ENCODE measurements at places on chromosomes 5 and 9. TPM values are rescaled to one million over a fixed set of nuclear protein-coding genes. Genes with fewer than 3 reads are reported as not detected.

DNA sequence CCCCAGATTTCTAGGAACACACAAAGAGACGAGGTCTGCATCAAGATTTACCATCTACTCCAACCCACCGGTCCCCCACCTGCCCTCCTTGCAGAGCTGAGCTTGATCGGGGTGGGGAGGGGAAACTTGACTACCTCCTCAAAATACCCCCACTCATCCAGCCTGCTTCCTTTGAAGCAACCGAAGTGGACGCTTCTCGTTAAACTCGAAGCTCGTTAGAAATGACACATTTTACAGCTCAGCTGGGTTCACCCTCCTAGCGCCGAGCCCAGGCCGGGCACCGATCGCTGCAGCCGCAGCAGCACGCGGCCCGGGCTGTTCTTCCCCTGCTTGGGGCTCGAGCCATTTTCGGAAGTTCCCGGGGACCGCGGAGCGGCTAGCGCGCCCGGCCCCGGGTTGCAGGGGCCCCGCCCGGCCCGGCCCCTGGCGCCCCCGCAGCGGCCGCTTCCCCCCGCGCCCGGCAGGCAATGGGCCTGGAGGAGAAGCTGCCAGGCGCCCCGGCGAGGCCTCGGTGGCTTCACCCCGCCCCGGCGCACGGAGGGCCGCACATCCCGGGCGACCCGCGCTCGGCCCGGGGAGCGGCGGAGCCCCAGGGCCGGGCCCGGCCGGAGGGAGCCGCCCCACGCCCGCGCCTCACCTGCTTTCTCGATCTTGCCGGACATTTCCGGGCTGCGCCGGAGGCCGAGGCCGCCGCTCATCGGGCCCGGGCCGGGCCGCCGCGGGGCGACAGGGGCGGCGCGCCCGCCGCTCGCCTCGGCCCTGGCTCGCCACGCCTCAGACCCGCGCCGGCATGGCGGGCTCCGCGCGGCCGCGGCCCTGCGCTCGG lies 530 bp downstream of the RAPGEF1 start:
- no peak for DNase-seq

DNA sequence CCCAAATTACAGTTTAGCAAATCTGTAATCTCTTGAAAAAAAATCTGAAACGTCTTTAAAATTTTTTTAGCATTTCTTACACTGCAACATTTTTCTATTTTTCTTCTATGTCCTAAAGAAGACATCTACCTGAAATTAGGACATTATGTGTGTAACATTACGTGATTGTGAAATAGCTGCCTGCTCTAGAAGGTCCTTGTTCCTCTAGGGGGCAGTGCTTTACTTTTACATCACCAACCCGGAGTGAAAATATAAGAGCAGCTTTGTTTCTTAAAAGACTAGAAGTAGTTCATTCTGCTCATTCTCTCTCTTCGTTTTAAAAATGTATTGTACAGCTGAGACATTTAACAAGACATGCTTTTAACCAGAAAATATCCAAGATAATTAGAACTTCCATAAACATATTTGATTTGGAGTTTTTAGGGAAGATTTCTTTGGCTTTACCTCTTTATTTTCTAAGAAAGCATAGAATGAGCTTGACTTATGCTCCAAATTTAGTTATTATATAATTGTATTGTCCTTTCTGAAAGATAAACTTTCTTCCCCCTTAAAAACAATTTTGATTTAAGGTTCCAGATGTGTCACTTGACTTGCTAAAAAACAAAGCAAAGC lies 48.1 kb upstream of the RIOK2 start:
- peak; percentile 73 for DNase-seq

LCN15 gene
- polyA plus RNA-seq, result 0.07 TPM

ADCY2 gene
- 11.0 TPM for polyA plus RNA-seq

GRCh38 chr9:89543621-89544278 lies 45.8 kb upstream of the SEMA4D start:
- DNase-seq, result no peak

RBM27 gene
- 21.2 TPM for polyA plus RNA-seq

DNA sequence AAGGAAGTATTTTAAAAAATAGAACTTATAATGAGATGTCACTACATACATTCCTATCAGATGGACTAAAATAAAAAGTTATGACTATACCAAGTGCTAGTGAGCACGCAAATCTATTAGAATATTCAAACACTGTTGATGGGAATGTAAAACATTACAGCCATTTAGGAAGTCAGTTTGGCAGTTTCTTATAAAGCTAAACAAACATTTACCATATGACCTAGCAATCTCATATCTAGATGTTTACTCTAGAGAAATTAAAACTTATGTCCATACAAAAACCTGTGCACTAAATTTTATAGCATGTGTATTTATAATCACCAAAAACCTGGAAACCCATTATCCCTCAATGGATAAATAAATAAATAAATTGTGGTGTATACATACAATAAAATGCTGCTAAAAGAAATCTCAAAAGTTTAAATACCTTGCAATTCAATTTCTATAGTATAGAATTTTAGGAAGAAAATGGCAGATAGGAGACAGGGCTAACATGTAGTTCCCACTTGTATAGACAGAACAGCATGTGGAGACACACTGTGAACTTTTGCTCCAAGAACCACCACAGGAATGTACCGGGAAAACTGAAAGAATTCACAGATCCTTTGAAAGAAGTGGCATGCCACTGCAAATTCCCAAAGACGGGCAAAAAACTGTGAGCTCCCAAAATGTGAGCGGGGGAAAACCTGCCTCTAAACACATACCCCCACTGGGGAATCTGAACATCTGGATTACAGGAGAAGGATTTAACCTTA lies 174.6 kb upstream of the SPEF2 start:
- DNase-seq, result no peak

DNA sequence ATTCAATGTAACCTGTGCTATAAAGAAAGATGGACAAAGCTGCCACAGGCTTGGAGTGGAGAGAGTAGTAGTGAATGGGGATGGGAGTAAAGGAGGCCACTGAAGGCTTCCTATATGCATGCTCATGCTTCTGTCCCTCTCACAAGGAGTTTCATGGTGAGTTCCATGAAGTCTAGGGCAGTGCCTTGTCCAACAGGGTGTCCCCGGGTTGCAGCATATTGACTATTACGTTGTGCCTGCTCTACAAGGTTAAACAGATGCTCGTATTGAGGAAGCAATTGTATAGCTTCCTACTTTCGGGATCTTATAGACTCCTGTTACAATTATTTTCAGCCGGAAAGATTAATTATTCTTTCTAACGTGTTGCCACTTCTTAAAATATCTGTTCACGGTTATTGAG lies 129.1 kb upstream of the PIK3R1 start:
- no peak for DNase-seq

GRCh38 chr5:175814691-175815090 lies 56.7 kb upstream of the CPLX2 start:
- DNase-seq, result peak; percentile 61

- peak; percentile 55 for DNase-seq
Measured at GRCh38 chr9:17328331-17328730, 193.5 kb downstream of the CNTLN start.

- no peak for DNase-seq
Measured at GRCh38 chr5:167708449-167708848, 583.0 kb upstream of the WWC1 start.

DNA sequence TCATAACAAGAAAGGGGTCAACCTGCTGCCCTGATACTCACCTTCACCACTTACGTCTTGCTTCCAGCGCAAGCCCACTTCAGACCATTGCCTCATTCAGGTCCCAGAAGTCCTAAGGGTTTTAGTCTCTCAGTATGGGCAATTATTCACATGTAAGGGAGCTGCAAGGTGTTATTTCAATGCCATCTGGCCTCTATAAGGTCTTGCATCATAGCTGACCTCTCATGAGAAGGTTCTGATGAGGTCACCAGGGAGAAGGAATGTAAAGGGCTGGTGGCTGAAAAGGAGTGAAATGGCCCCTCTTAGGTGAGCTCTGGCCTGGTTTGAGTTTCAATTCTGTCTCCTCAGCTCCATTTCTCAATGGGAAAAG lies 1.5 kb upstream of the MARCHF3 start:
- no peak for DNase-seq

DNA sequence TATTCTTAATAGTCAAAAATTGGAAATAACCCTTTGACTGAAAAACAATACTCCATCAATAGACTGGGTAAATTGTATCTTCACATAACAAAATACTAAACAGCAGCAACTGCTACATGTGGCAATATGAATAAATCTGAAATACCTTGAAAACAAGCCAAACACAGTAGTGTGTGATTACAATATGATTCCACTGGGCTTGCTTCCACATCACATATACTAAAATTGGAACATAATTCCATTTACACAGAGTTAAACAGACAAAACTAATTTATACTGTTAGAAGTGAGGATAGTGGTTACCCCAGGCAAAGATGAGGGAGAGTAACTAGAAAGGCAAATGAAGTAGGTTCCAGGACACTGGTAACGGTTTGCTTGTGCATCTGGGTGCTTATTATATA lies 20.4 kb downstream of the FNIP1 start:
- DNase-seq, result peak; percentile 51

- no peak for DNase-seq
Measured at GRCh38 chr5:77645158-77645994, 6.9 kb upstream of the OTP start.

- DNase-seq, result peak; percentile 73
Measured at GRCh38 chr5:149434162-149435014, 55.3 kb upstream of the IL17B start.

TRMO gene
- polyA plus RNA-seq, result 14.6 TPM

ECM2 gene
- polyA plus RNA-seq, result 35.4 TPM

DNA sequence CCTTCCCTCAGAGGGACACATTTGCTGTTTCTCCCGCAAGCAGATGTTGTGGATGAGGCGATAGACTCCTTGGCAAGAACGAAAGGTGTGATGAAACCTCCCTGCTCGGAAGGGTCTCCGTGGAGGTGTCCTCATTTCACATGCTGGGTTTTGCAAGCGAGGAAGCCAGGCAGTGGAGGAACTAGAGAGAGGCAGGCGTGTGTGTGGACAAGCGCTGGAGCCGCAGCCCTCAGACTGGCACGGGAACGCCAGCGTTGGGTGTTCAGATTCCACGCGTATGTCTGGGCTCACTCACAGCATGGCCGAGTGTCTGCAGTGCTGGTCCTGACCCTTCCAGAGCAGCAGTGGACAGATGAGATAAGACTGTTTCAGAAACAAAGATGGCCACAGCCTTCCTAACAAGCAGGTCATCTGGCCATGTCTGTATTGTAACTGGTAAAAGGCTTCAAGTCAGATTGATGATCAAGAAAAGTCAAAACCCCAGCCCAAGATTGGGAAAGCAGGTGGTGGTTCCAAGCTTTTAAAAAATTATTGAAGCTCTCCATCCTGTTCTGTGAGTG lies 35.0 kb upstream of the NCS1 start:
- DNase-seq, result no peak

GRCh38 chr9:17319864-17320263 lies 185.0 kb downstream of the CNTLN start:
- DNase-seq, result no peak

GRCh38 chr9:111386386-111386785 lies 56.4 kb upstream of the OR2K2 start:
- no peak for DNase-seq

ZNF883 gene
- polyA plus RNA-seq, result 4.8 TPM

GRCh38 chr5:78589923-78590322 lies 58.6 kb downstream of the LHFPL2 start:
- no peak for DNase-seq

HAVCR2 gene
- 2.9 TPM for polyA plus RNA-seq

GRCh38 chr5:138699482-138699881 lies 53.7 kb upstream of the CTNNA1 start:
- DNase-seq, result no peak

HSPB3 gene
- polyA plus RNA-seq, result 6.7 TPM

DNA sequence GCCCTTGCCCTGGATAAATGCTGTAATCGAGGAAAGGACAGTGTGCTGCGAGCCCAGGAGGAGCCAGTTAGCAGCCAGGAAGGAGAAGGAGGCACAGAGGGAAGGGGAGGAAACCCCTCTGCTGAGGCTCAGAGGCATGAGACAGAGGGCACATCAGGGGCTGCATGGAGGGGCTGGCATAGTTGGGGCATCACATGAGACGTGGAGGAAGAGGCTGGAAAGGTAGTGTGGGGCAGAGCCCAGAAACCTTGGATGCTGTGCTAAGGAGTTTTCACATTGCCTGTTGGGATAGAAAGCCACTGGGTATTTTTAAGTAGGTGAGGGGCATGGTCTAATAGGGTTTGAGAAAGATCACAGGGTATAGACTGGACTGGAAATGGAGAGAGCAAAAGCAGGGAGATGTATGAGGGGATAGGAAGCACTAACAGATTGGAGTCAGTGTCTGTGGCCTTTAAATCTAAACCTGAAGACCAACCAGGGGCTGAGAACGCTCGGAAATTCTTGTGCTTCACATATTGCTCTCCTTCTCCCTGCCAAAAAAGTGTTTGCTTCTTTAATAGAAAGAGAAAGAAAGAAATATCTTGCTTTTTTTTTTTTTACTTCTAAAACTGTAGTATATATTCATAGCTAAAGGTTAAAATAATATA lies 33.0 kb upstream of the ANGPTL2 start:
- DNase-seq, result no peak

DNA sequence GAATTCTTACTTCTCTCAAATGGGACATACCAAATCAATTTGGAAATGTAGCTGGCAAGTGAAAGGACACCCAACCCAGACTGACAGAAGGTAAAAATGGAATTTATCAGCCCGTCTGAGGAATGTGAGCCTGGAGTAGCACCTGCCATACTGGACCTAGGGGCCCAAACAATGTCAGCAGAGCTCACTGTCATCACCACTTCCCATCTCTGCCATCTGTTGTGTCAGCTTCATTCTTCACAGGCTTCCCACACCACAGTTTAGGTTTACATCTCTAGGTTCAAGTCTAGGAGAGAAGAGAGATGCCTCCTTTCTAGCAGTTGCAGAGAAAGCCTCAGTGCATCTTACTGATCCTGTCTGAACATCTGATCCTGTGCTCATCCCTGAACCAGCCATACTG lies 222.4 kb downstream of the DOCK8 start:
- no peak for DNase-seq

DNA sequence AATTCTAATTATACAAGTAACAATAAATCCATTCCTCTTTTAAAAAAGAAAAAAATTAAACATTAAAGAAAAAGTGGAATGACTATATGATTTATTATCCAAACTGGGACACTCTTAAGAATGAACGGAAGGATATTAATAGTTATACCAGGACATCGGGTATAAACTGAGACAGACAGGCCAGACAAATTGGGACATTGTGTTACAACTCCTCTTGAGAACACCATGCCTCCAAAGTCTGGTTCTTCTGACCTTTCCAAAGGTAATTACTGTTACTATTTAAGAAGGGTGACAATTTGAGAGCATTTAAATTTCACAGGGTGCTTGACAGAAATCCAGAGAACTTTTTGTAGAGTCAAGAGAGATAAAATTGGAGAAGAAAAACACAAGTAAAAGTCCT lies 132.1 kb upstream of the MARCHF11 start:
- DNase-seq, result no peak

FANCG gene
- polyA plus RNA-seq, result 41.1 TPM

GRCh38 chr5:135835766-135836165 lies 1.3 kb downstream of the SLC25A48 start:
- no peak for DNase-seq

DNA sequence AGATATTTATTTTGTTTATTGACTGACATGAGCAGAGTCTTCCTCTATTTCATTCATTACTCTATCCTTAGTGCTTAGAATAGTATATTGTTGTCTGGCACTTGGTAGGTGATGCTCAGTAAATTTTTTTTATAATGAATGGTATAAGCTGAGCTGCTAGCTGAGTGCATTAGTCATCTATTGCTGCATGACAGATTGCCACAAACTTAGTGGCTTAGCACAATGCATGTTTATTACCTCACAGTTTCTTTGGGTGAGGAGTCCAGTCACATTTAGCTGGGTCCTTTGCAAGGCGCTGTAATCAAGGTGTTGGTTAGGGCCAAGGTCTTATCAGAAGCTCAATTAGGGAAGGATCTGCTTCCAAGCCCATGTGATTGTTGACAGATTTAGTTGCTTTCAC lies 23.1 kb downstream of the SMAD5 start:
- DNase-seq, result no peak
